ENCODE measurements at places on chromosomes 11 and 22. TPM values are rescaled to one million over a fixed set of nuclear protein-coding genes. Genes with fewer than 3 reads are reported as not detected.

DNA sequence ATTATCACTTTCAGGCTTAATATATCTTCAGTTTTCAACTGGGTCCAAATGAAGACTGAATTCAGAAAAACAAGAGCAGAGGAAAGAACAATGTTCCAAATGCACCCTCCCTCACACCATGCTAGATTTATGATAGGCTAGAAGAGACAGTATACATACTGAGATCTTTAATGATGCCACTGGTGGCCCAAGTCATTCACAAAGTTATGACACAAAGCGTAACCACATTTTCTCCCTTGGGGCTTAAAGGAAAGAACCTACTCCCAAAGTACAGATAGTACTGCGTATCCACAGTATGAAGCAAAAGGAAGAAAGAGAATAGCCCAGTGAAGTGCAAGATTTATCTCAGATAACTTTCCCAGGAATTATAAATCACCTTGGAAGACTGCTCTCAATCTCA lies 10.9 kb upstream of the SOX6 start:
- H3K4me1 ChIP-seq: no peaks in the 10 kb centered on the region
- no peaks in the 10 kb centered on the region for H3K27me3 ChIP-seq
- H3K27ac ChIP-seq: no peak overlapping the region
- no peaks in the 10 kb centered on the region for H3K36me3 ChIP-seq
- no peak overlapping the region for H3K4me3 ChIP-seq
- no peak for DNase-seq

DNA sequence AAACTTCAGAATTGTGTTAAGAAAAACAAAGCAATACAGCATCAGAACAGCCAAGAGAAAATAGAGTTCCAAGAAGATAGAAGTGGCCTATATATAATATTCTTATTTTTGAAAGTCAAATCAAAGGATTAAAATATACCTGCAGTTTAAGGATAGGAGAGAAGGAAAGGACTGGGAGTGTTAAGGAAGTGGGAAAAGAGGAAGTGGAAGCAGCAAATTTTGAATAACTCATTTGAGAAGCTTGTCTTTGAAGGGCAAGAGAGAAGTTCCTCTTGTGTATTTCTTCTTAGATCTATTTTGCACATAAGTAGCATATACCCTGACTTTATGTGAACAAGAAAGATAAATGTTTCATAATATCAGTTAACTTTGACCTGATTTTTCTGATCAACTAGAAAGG lies 62.6 kb upstream of the SLC17A6 start:
- no peak for DNase-seq
- H3K27me3 ChIP-seq: no peaks in the 10 kb centered on the region
- H3K36me3 ChIP-seq: no peaks in the 10 kb centered on the region
- no peak overlapping the region for H3K4me3 ChIP-seq
- no peak overlapping the region for H3K27ac ChIP-seq

DNA sequence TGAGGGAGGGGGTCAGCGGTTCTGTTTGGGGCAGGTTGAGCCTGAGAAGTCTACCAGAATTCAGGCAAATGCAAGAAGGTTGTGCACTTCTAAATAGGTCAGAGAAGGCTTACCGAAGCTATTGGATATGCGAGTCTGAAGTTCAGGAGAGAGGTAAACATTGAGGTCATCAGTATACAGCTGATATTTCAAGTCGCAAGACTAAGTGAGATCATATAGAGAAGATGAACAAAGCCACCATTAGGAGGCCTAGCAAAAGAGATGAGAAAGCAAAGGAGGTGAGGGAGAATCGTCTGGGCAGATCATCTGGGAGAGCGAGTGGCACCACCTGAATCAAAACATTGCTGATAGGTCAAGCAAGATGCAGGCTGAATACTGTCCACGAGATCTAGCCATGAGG lies 430.6 kb downstream of the BUD13 start:
- DNase-seq: no peak
- no peak overlapping the region for H3K4me3 ChIP-seq
- H3K36me3 ChIP-seq: no peaks in the 10 kb centered on the region

DNA sequence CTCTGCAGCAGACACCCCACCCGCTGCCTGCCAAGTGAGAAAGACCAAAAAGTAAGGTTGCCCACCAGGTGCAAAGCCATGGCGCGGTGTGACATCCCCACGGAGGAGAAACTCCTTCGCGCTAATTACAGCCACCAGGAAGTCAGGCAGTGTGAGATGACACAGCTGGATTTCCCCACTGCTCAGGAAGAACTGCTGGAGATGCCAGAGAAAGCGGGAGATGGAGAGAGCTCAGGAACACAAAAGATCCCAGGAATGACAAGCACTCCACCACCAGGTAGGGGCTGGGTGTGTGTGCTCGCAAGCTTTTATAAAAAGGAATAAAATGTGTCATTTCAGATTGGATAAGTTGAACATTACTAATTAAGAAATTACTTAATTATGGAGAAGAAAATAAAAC lies 292.7 kb downstream of the OPCML start:
- H3K4me3 ChIP-seq: no peak overlapping the region
- no peaks in the 10 kb centered on the region for H3K4me1 ChIP-seq
- no peaks in the 10 kb centered on the region for H3K27me3 ChIP-seq
- no peak for DNase-seq
- no peaks in the 10 kb centered on the region for H3K36me3 ChIP-seq
- H3K27ac ChIP-seq: no peak overlapping the region

GRCh38 chr22:38950527-38951295 lies 6.7 kb upstream of the APOBEC3A start:
- no peak overlapping the region for H3K4me3 ChIP-seq
- no peak for DNase-seq
- no peaks in the 10 kb centered on the region for H3K36me3 ChIP-seq
- no peaks in the 10 kb centered on the region for H3K4me1 ChIP-seq

- peaks cover 3% of the 10 kb centered on the region for H3K27me3 ChIP-seq
- H3K4me3 ChIP-seq: no peak overlapping the region
- H3K27ac ChIP-seq: no peak overlapping the region
- no peak for DNase-seq
Observed at GRCh38 chr22:48015701-48016100, 1253.3 kb downstream of the TBC1D22A start.

- no peaks in the 10 kb centered on the region for H3K4me1 ChIP-seq
- DNase-seq: no peak
- no peak overlapping the region for H3K4me3 ChIP-seq
- H3K27ac ChIP-seq: no peak overlapping the region
- H3K27me3 ChIP-seq: no peaks in the 10 kb centered on the region
Observed at GRCh38 chr11:99925968-99926367, 761.1 kb upstream of the ARHGAP42 start.

DNA sequence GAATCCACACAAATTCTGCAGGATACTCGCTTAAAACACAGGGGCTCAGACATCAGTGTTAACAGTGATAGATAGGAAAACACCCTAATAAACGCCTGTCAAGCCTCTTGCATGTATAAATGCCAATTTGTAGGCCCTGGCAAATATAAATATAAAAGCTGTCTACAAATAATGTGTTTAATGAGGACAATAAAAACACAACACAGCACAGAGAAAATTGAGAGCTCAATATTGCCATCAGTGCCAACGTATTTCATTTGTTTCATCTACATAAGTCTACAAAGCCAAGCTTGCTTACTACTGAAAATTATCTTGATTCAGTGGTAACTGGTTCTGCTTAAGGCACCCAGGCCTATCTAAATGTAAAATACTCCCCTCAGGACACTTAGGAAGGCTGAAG lies 1387.0 kb upstream of the TENM4 start:
- DNase-seq: no peak
- no peaks in the 10 kb centered on the region for H3K4me1 ChIP-seq
- no peak overlapping the region for H3K27ac ChIP-seq
- H3K4me3 ChIP-seq: no peak overlapping the region
- H3K36me3 ChIP-seq: no peaks in the 10 kb centered on the region

DNA sequence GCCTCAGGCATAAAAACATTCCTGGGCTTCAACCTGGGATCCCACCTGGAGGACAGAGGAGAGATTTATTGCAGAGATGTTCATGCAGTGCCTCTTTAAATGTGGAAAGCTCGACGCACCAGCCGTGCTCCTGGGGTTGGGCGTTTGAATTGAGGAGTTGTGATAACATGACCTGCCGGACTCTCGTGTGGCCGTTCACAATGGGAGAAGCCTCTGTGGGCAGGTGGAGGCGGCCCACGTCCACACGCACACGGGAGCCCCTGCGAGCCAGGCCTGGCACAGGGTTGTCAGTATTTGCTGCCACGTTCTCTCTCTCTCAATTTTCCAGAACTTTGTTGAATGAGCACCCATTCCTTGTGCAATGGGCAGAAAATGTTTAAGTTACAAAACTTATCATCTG lies 58.3 kb upstream of the PPARA start:
- H3K36me3 ChIP-seq: 0 out of 2 replicates have a peak, but pooled peaks cover 5% of the 10 kb centered on the region
- H3K4me3 ChIP-seq: no peak overlapping the region
- H3K27me3 ChIP-seq: no peaks in the 10 kb centered on the region
- H3K4me1 ChIP-seq: no peaks in the 10 kb centered on the region
- H3K27ac ChIP-seq: no peak overlapping the region
- DNase-seq: no peak

- DNase-seq: no peak
- H3K4me1 ChIP-seq: no peaks in the 10 kb centered on the region
- no peak overlapping the region for H3K4me3 ChIP-seq
- H3K36me3 ChIP-seq: no peaks in the 10 kb centered on the region
Observed at GRCh38 chr22:23094260-23094659, 23.9 kb downstream of the GNAZ start.

DNA sequence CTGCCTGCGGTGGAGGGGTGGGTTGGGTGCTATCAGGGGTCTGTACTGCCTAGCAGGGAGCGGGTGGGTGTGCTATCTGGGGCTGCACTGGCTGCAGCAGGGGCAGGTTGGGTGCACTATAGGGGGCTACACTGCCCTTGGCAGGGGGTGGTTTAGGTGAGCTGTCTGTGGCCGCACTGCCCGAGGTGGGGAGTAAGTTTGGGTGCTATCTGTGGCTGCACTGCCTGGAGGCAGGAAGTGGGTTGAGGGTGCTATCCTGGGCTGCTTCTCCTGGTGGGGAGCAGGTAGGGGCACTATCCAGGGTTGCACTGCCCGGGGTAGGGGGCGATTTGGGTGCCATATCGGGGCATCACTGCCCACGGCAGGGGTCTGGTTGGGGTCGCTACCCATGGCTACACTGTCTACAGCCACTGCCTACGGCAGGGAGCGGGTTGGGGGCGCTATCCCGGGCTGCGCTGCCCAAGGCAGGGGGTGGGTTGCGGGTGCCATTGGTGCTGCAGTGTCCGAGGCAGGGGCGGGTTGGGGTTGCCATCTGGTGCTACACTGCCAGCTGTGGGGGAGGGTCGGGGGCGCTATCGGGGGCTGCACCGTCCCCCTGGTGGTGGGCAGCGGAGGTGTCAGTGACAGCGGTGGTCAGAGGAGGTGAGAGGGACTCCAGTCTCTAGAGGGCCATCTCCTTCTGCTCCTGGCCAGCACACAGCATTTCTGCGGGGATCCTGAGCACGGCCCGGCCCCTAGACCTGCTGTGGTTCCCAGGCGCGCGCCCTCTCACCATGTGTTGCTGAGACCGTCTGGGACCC lies 1.3 kb upstream of the RFPL2 start:
- H3K4me1 ChIP-seq: no peaks in the 10 kb centered on the region
- no peaks in the 10 kb centered on the region for H3K36me3 ChIP-seq
- H3K4me3 ChIP-seq: no peak overlapping the region
- H3K27ac ChIP-seq: no peak overlapping the region

- no peak overlapping the region for H3K27ac ChIP-seq
- peaks cover 4% of the 10 kb centered on the region for H3K36me3 ChIP-seq
- no peaks in the 10 kb centered on the region for H3K4me1 ChIP-seq
- no peak overlapping the region for H3K4me3 ChIP-seq
- H3K27me3 ChIP-seq: no peaks in the 10 kb centered on the region
- DNase-seq: no peak
Observed at GRCh38 chr11:60872961-60873524, 5.7 kb downstream of the ZP1 start.

DNA sequence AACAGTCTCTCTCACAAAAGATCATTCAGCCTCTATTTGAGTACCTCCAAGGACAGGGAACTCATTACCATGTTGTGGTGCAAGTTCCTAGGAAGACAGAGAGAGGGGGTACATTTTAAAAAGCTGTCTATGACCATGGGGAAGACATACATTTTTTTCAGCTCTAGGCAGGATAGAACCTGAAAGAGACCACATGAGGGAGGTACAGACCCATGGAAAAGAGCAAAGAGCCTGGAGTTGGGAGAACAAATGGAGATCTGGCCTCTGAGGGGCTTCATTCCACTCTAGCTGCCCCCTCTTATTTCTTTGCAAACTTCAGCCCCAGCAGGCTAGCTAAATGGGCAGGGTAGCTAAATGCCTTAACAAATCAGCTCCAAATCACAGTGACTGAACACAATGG lies 36.3 kb downstream of the KCNC1 start:
- no peak overlapping the region for H3K4me3 ChIP-seq
- no peaks in the 10 kb centered on the region for H3K36me3 ChIP-seq
- no peak overlapping the region for H3K27ac ChIP-seq
- H3K27me3 ChIP-seq: no peaks in the 10 kb centered on the region
- DNase-seq: no peak

GRCh38 chr11:77094841-77095365 lies 7.7 kb upstream of the OMP start:
- H3K4me1 ChIP-seq: no peaks in the 10 kb centered on the region
- H3K4me3 ChIP-seq: no peak overlapping the region
- no peaks in the 10 kb centered on the region for H3K36me3 ChIP-seq

GRCh38 chr22:29190918-29191317 lies 14.8 kb upstream of the EMID1 start:
- H3K36me3 ChIP-seq: no peaks in the 10 kb centered on the region
- H3K27ac ChIP-seq: no peak overlapping the region
- H3K4me3 ChIP-seq: no peak overlapping the region
- no peak for DNase-seq

GRCh38 chr11:13687271-13687670 lies 18.8 kb downstream of the FAR1 start:
- DNase-seq: no peak
- H3K36me3 ChIP-seq: peaks cover 13% of the 10 kb centered on the region
- no peak overlapping the region for H3K27ac ChIP-seq
- no peaks in the 10 kb centered on the region for H3K27me3 ChIP-seq
- H3K4me1 ChIP-seq: no peaks in the 10 kb centered on the region

DNA sequence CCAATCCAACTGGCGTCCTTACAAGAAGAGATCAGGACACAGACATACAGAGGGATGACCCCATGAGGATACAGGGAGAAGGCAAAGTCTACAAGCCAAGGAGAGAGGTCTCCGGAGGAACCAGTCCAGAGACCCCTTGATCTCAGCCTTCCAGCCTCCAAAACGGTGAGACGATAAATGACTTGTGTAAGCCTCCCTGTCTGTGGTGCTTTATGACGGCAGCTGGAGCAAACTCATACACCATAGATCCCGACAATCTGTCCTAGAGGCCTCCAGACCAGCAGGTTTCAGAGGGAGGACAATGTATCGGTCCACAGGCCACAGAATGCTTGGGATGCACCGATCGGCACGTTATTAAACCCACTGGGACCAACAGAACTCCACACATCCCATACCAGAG lies 383.3 kb downstream of the SHANK2 start:
- DNase-seq: no peak
- no peak overlapping the region for H3K4me3 ChIP-seq
- H3K4me1 ChIP-seq: no peaks in the 10 kb centered on the region
- H3K27ac ChIP-seq: no peak overlapping the region
- no peaks in the 10 kb centered on the region for H3K27me3 ChIP-seq

The ELFN2 gene
- not detected for total RNA-seq

The FIBIN gene
- total RNA-seq: not detected

The CRYBB3 gene
- total RNA-seq: not detected

The OR52H1 gene
- total RNA-seq: not detected

The OR8B3 gene
- total RNA-seq: not detected

The TEAD1 gene
- total RNA-seq: not detected

The CDCA5 gene
- total RNA-seq: 28.2 TPM

The MMP8 gene
- not detected for total RNA-seq

The SHISA8 gene
- total RNA-seq: 3.2 TPM

The TESMIN gene
- total RNA-seq: 0.36 TPM

The LGR4 gene
- 0.04 TPM for total RNA-seq

The ALX4 gene
- total RNA-seq: not detected

The SPI1 gene
- total RNA-seq: 114 TPM

The CRYAB gene
- not detected for total RNA-seq

The LRRC4C gene
- not detected for total RNA-seq

The TMEM191C gene
- 1.2 TPM for total RNA-seq

Measured in Karpas-422 (cell line).